ENCODE measurements at places on chromosomes 7 and 10. TPM values are rescaled to one million over a fixed set of nuclear protein-coding genes. Genes with fewer than 3 reads are reported as not detected.

DNA sequence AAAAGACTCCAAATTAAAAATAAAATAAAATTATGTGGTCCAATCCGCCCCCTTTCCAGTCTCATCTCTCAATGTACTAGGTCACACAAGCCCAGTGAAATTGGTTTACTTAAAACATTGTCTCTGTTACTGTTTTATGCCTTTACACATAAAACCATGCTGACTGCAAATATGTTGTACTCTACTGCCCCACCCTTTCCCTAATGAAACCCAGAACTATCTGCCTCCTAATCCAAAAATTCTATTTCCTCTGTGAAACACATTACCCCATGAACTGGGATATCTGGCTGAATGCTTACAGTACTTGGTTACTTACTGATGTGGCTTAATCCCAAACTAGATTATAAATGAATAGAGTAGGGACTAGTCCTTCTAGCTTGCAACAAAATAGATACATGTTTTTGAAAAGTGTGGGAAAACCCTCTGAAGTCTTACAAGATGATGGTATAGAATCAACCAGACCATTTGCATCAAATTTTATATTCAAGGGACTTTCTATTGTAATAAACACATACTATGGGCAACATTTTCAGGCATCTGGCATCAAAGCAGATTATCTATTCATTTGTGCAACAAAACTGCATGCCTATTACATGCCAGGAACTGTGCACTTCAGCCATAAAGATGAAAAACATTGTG is 10.0 kb upstream of the KMT2E start:
- peaks cover 92% of the 10 kb centered on the region for H3K4me1 ChIP-seq
- H3K27ac ChIP-seq = peak overlapping the region; percentile 78
- H3K4me3 ChIP-seq = no peak overlapping the region
- H3K36me3 ChIP-seq = no peaks in the 10 kb centered on the region
- H3K27me3 ChIP-seq = no peaks in the 10 kb centered on the region

GRCh38 chr7:55335151-55335550 is 30.0 kb upstream of the LANCL2 start:
- no peak overlapping the region for H3K4me3 ChIP-seq
- H3K27me3 ChIP-seq = no peaks in the 10 kb centered on the region
- H3K36me3 ChIP-seq = no peaks in the 10 kb centered on the region
- no peaks in the 10 kb centered on the region for H3K4me1 ChIP-seq
- H3K27ac ChIP-seq = no peak overlapping the region

GRCh38 chr7:24706211-24707170 is 50.8 kb downstream of the GSDME start:
- H3K27ac ChIP-seq = no peak overlapping the region
- no peak overlapping the region for H3K4me3 ChIP-seq
- no peaks in the 10 kb centered on the region for H3K36me3 ChIP-seq
- no peaks in the 10 kb centered on the region for H3K4me1 ChIP-seq

- no peaks in the 10 kb centered on the region for H3K36me3 ChIP-seq
- H3K27ac ChIP-seq = no peak overlapping the region
- no peaks in the 10 kb centered on the region for H3K4me1 ChIP-seq
- H3K4me3 ChIP-seq = no peak overlapping the region
- DNase-seq = no peak
Measured at GRCh38 chr7:122724366-122724765, 21.6 kb upstream of the RNF148 start.

DNA sequence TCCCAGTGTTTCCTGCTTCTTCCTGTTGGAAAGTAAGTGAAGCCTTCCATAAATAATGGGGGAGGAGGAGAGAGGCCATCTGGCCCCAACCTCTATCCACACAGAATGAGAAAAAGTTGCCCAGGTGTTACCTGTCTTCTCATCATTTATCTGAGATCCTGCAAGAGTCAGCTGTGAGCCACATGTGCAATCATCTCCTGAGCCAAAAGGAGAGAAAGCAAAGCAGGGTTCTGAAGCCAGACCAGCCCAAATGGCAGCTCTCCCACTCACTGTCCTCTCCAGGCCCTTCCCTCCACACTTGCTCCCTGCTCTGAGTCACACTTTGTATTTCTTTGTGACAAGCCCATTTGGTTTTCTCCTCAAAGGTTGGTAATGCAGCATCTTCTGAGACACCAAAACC is 65.9 kb downstream of the FAM204A start:
- H3K27me3 ChIP-seq = no peaks in the 10 kb centered on the region
- DNase-seq = no peak
- H3K27ac ChIP-seq = no peak overlapping the region
- H3K4me3 ChIP-seq = no peak overlapping the region
- H3K4me1 ChIP-seq = peaks cover 6% of the 10 kb centered on the region
- no peaks in the 10 kb centered on the region for H3K36me3 ChIP-seq

AKR1C1 gene
- 73.7 TPM for total RNA-seq

CALN1 gene
- total RNA-seq = 6.9 TPM

TRIM8 gene
- total RNA-seq = 126 TPM

EXOC6 gene
- total RNA-seq = 9.3 TPM

DNA sequence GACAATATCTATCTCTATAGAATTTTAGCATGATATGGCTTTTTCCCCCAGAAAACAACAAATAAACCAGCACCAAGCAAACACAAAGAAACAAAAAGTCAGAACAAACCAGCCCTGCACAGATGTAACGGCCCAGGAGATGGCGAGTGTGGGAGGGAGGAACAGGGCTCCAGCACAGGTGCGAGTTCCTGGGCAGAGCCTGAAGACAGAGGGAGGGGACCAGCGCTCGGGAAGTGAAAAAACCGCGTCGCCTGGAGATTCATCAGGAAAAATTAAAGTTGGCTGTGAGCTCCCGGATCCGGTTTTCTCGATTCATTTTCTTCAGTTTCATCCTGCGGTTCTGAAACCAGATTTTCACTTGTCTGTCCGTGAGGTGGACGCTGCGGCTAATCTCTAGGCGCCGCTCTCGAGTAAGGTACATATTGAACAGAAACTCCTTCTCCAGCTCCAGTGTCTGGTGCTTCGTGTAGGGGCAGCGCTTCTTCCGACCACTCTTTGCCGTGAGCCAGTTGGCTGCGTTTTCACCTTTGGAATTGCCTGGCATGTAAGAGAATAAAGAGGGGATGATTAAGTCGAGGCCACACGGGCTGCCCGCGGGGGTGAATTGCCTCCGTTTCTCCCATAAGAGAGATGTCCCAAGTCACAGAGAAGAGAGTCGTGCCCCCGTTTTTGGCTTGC is 2.3 kb downstream of the HOXA10 start:
- peak overlapping the region; percentile 56 for H3K4me3 ChIP-seq
- H3K27ac ChIP-seq = peak overlapping the region; percentile 99
- no peaks in the 10 kb centered on the region for H3K27me3 ChIP-seq
- no peak for DNase-seq
- no peaks in the 10 kb centered on the region for H3K36me3 ChIP-seq
